ENCODE measurements at places on chromosomes 11 and 22. TPM values are rescaled to one million over a fixed set of nuclear protein-coding genes. Genes with fewer than 3 reads are reported as not detected.

DNA sequence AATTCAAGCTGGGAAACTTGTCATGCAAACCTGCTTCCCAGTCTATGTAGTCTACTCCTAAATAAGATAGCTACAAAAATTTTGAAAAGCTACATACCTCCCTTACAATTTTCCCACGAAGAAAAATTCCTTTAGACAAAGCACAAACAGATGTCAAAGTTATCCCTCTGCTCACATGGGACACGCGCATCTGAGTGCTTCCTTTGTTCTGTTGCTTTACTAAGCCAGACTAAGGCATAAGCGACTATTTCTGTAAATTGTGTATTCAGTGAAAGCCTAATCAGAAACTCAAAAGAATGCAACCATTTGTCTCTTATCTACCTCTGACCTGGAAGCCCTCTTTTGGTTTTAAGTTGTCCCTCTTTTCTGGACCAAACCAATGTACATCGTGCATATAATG, 583.7 kb upstream of the B3GAT1 start:
- DNase-seq, result no peak

DNA sequence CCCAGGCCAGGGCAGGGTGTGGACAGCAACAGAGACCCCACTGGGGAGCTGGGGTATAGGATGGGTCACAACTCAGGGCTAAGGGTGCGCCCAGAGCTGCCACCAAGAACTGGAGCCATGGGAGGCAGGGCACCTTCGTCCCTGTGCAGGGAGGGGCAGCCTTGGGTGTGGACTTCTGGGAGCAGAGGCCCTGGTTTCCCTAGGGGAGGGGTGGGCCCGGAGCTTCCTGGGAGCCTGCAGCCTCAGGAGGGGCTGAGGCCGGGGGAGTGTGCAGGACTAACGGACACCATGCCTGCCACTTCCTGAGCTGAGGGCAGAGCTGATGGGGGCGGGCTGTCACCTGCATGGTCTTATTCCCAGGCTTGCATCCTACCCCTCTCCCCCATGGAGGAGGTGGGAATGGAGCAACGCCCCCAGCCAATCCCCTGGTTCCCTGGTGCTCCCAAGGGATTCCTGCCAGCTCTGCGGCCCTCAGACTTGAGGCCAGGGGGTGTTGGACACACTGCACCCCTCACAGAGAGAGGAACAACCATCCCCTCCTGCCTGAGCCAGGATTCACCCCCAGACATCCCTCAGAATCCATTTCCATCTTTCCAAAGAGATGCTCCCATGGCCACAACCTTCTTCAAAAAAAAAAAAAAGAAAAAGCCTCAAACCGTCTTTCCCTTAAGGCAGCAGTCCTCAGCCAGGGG, 225.7 kb downstream of the CTTN start:
- DNase-seq, result no peak

DNA sequence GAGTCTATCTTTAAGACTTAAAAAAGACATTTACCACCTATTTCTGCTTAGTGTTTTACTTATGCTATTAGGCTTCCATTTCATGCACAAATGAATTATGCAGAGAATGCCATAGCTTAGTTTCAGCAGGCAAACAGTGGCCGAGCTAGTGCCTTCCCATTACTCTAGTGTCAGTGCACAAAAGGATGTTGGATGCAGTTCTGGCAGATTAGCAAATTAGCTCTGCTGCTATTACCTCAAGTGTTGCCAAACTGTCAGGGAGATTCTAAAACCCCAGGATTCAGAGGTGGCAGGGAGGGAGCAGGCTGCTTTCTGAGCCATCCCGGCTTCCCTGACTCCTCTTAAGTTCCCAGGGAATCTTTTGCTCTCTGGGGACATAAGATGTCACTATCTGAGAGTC, 209.4 kb upstream of the NCAM1 start:
- DNase-seq, result no peak

DNA sequence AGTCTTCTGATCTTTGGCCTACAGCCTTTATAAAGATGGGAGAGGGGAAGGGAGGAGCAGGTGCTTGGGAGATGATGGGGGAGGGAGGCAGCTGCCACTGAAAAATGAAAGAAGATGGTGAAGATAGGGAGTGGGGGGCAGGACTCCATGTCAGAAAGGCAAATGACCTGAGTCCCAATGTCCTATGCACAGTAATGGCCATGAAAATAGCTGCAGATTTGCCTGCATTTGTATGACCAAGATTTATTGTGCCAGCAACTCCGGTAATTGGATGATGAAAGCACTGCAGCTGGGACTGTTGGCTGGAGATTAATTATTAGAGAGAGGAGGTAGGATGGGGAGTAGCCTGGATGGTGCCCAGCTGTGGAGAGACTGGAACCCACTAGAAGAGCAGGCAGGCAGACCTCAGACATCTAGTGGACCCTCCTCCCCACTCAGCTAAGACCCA, 36.1 kb downstream of the NEU3 start:
- no peak for DNase-seq

- DNase-seq, result no peak
Observed at GRCh38 chr22:19847345-19847632, 7.4 kb downstream of the GNB1L start.

GRCh38 chr11:134639586-134640330, 227.7 kb upstream of the B3GAT1 start:
- no peak for DNase-seq

DNA sequence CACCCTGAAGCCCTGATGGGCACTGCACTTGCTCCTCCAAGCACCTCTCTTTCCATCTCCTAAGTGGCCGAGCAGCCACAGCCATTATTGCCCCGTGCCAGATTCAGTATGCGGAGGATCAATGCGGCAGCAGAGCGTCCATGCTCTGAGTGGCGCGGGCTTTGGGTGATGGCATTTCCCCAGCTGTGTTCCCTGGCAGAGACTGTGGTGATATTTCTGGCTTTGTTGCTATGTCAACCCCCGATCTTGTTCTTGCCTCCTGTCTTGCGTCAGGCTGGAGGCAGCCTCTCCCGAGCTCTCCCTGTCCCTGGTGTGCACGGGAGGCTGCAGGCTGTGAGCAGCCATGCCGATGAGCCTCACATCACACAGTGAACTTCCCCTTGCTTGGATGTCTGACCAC, 1018.6 kb downstream of the TBC1D22A start:
- no peak for DNase-seq

GRCh38 chr22:46251266-46251665, 1.2 kb upstream of the CDPF1 start:
- DNase-seq, result no peak

- no peak for DNase-seq
Observed at GRCh38 chr11:114942207-114942606, 263.9 kb downstream of the NXPE2 start.

DNA sequence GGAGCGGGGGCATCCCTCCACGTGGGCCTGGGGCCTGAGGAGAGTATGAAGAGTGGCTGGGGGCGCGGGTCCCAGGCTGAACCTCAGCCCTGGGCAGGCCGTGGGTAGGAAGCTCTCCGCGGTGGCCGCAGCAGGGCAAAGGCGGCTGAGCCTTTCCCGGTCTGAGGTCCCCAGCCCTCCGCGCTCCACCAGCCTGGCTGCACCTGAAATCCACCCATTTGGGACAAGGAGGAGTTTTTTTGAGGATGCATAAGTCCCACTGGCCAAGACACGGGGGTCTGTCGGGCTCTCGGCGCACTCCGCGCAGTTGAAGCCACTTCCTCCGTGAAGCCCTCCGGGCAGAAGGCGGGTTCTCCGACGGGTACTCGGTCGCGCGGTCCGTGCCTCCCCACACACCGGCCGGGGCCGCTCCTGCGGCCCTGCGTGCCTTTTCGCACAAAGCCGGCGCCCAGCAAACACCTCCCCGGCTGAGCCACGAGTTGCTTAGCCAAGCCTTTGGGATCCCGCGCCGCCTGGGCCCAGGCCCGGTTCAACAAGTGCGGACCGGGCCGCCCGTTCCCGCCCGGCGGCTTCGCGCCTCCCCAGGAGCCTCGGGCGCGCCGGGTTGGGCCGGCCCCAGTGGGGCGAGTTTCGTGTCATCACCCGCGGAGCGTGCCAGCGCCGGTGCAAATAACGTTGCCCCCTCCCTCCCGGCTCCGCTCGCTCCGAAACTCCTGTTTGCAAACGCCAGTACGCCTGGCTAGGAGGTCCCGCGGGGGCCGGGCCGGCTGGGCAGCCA, 666 bp upstream of the OVOL1 start:
- no peak for DNase-seq

DNA sequence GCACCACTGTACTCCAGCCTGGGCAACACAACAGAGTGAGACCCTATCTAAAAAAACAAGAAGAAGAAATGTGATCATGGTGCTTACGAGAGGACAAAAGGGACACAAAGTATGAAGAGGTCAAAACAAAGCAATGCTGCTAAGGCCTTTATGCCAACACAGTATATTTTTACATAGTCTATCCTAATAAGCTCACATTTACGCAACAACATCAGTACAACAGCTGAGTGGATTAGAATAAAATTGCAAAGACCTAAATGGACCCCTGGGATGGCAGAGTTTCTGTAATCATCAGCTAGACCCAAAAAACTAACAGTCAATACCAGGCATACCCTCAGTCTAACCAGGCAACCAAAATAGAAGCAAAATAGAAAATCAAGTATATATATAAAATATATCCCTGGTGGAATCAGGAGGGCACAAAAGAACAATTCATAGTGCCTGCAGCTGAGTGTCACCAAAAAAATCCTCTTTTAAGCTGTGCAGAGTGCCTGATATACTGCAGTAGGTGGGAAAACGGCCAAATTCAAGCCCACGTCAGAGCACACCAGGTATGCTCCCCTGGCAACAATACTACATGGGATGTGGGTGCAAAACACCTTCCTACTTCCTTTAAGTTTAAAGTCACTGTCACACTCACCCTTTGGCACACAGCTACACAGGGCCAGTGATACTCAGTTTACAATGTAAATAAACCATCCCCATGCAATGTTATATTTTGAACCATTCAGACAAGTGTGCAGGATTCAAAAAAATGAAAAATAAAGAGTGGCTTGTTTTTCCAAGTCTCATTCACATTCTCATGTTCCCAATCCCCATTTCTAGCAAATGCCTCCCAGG, 57.8 kb downstream of the RBFOX2 start:
- no peak for DNase-seq

GRCh38 chr11:134052988-134053945, 15.6 kb upstream of the JAM3 start:
- no peak for DNase-seq

DNA sequence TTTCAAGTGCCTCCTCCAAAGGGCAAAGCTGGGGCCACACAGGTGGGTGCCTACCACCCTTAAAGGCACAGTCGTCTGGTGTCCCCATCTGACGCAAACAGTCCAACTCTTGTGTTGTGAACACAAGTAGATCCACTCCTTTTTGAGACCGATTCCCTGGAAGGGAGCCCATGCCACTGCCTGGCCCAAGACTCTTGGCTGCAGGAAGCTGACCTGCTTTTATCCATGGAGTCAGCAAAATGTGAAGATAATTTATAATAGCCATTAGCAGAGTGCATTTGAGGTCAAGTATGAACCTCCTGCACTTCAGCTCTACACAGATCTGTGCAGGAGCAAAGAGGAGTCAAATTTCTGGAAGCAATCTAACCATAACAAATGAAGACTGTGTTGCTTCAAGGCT, 68.5 kb downstream of the ADM start:
- no peak for DNase-seq

DNA sequence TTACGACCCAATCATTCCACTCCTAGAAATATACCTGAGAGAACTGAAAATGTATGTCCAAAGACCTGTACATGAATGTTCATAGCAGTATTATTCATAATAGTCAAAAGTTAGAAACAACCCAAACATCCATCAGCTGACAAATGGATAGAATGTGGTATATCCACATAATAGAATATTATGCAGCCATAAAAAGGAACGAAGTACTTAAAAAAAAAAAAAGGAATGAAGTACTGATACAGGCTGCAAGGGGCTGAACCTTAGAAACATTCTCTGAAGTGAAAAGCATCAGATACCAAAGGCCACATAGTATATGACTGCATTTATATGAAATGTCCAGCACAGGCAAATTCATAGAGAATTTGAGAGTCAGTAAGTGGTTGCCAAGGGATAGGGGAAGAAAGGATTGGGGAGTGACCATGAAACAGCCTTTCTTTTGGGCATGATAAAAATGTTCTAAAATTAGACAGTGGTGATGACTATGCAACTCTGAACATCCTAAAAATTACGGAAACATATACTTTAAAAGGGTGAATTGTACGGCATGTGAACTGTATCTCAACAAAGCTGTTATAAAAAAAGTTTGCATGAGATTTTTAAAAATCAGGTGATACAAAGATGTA, 1.8 kb downstream of the TPST2 start:
- DNase-seq, result no peak

DNA sequence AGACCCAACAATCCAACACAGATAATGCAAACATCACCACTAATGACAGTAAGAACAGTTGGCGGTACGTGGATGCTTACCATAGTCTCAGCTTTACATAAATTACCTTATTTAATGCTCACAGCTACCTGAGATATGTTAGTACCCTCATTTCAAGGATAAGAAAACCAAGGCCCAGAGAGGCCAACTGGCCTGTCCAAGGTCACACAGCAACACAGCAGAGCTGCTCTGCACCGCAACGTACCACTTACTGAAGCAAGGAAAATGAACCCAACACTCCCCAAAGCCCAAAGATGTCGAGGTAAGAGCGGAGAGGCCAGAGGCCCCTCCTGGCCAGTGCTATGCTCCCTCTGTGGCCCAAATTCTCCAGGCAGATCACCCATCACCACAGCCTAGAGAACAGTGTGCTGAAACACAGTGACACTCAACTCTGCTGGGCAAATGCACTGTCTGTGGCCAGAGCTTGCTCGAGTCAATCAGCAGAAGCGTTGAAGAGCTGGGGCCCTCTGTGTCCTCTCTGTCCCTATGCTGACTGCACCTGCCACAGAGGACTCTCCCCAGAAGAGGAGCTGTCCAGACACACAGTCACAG, 14.0 kb downstream of the SHANK2 start:
- DNase-seq, result no peak

GRCh38 chr22:44408829-44409192, 89.2 kb downstream of the RTL6 start:
- DNase-seq, result no peak

GRCh38 chr11:446891-447290, 3.2 kb upstream of the PTDSS2 start:
- DNase-seq, result no peak

DNA sequence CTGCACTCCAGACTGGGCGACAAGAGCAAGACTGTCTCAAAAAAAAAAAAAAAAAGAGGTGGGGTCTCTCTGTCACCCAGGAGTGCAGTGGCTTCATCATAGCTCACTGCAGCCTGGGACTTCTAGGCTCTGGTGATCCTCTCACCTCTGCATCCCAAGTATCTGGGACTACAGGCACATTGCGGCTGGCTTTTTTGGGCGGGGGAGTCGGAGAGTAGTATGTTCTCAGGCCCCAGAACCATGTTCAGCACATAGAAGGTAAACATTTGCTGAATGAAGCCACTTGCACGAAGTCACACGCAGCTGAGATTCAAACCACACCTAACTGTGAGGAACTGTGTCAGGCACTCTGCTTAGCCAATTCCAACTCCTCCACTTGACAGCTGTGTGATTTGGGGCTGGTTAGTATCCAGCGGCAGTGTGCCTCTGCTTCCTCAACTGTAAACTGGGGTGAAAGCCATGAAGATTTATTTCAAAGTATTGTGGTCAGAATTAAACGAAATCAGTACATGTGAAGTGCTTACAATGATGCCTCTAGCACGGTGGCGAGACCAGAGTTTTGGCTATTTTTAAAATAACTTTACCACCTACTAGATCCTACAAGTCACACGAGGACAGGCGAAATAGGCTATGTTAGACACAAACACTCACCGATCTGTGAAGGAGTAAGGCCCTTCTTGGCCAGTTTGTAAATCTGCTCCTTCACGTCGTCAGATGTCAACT, 789 bp downstream of the RPS13 start:
- DNase-seq, result no peak

Gene CCDC157
- 0.84 TPM for total RNA-seq

Gene SLC22A6
- not detected for total RNA-seq

Gene ABCC8
- total RNA-seq, result 0.99 TPM

Gene CNIH2
- not detected for total RNA-seq

Gene CFAP68
- total RNA-seq, result 22.2 TPM

Gene GNAZ
- 2.6 TPM for total RNA-seq

Gene TRIM48
- not detected for total RNA-seq

Gene LYVE1
- 95.2 TPM for total RNA-seq
